ENCODE measurements at places on chromosomes 12 and 14.

GRCh38 chr12:127819056-127819455 lies 447.9 kb upstream of the TMEM132C start:
- DNase-seq: no peak

GRCh38 chr12:68957273-68957672 lies 24.3 kb upstream of the CPM start:
- DNase-seq: no peak

GRCh38 chr12:130675791-130676190 lies 40.3 kb downstream of the RIMBP2 start:
- DNase-seq: no peak

GRCh38 chr14:101250336-101250947 lies 310.9 kb upstream of the DIO3 start:
- no peak for DNase-seq

DNA sequence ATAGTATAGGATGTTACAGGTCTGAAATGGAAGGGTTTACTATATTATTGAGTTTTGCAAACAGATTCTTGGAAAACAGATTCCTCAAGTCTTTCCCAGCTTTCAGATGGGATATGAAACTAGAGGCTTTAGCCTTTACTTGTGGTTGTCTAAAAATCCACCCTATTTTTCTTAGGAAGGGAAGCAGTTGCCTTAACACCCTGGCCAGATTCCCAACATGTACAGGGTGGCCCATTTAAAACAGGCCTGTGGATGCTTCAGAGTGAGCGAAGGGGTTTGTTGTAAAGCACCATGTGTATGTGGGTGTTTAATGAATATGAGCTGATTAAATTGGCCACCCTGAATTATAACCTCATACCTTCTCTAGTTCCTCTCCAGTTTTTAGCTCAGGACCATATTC lies 415.9 kb downstream of the ZFP36L1 start:
- DNase-seq: no peak

GRCh38 chr12:47082796-47083621 lies 3.2 kb upstream of the AMIGO2 start:
- DNase-seq: no peak

DNA sequence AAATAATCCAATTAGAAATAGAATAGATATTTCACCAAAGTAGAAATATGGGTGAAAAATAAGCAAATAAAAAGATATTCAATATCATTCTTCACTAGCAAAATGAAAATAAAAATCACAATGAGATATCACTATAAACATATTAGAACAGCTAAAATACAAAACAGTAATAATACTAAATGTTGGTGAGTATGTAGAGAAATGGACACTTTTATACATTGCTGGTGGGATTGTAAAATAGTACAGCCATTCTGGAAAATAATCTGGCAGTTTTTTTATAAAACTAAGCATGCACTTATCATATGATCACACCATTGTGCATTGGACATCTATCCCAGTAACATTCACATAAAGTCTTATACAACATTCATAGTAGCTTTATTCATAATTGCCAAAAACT lies 320.2 kb upstream of the OR4E1 start:
- DNase-seq: no peak

- DNase-seq: no peak
These were observed 5.0 kb upstream of the GPR162 start for GRCh38 chr12:6816598-6816997.

DNA sequence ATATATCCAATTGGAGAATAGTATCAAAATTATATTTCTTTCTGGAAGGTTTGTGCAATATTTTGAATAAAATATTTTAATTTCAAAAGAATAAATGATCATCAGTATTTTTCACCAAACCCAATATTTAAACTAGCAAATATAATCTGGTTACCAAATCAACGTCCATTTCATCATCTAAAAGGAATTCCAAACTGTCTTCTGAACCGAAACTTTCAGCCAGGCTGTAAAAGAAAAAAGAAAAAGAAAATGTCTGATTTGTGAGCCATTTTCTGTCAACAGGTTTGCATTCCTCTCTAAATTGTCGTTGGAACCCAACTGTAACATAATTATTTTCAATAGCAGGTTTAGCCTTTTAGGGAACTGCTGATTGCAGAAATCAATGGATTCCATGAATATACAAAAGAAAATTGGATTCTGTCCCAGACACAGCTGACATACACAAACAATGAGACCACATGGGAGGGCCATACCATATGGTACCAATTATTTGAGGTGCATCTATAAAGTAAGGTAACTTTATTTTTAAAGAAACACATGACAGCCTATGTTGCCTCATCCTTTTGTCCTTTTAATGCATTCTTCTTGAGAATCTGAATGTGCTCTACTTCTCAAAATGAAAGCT lies 22.7 kb downstream of the SNRPF start:
- DNase-seq: peak; percentile 61

GRCh38 chr12:58117667-58118066 lies 176.3 kb downstream of the ATP23 start:
- DNase-seq: no peak

- no peak for DNase-seq
These were observed 88.4 kb downstream of the BBS10 start for GRCh38 chr12:76259660-76260389.

GRCh38 chr12:92192360-92192759 lies 46.7 kb upstream of the BTG1 start:
- DNase-seq: no peak

DNA sequence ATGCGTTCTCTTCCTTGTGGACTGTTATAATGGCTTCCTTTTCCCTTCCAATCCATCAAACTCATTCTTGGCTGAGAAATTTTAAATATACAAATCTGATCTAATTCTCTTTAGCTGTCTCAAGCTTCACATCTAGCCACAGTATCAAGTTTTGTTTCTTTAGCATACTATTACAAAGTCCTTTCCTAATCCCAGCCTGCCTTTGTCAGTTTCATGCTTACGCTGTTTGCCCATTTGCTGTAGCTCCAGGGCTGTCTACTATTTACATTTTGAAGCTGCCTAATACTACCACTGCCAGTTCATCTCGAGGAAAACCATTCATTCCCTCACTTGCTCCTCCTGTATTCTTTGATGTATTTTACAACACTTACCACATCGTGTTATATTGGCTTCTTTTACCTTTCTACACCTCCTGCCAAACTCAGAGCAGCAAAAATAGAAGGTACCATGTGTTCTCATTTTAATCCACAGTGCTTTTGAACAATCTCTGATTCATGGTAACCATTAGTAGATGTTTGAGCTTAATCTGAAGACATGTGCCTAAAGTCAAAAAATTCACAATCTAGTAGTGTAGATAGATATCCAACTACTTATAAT lies 42.9 kb downstream of the ARID4A start:
- no peak for DNase-seq

DNA sequence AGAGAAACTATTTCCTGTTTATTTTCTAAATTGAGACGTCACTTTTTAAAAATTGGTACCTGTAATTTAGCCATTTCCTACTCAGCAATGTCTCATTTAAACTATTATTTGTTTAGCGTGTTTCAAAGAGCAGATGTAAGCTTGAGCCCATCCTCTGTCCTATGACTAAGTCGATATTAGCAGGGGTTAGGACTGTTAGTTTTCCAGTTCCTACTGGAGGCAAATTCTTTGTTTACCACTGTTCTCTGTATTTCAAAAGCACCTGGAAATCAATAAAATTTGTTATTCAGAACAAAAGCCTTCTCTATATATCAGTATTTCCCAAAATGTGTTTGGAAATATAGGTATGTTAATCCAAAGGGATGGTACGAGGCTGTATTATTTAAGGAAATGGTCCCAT lies 42.4 kb downstream of the MDM2 start:
- DNase-seq: no peak

Data from NCI-H2171 treated with DMSO at 0.1 percent for 48 hours (cell line).